NCI-H1417 (cell line): ENCODE measurements at places on chromosomes 12 and 14.
A peak's percentile ranks its signal among the peaks of the same experiment; 100 is the strongest.

- no peak for DNase-seq
Observed at GRCh38 chr12:121630791-121631355, 4.5 kb downstream of the ORAI1 start.

DNA sequence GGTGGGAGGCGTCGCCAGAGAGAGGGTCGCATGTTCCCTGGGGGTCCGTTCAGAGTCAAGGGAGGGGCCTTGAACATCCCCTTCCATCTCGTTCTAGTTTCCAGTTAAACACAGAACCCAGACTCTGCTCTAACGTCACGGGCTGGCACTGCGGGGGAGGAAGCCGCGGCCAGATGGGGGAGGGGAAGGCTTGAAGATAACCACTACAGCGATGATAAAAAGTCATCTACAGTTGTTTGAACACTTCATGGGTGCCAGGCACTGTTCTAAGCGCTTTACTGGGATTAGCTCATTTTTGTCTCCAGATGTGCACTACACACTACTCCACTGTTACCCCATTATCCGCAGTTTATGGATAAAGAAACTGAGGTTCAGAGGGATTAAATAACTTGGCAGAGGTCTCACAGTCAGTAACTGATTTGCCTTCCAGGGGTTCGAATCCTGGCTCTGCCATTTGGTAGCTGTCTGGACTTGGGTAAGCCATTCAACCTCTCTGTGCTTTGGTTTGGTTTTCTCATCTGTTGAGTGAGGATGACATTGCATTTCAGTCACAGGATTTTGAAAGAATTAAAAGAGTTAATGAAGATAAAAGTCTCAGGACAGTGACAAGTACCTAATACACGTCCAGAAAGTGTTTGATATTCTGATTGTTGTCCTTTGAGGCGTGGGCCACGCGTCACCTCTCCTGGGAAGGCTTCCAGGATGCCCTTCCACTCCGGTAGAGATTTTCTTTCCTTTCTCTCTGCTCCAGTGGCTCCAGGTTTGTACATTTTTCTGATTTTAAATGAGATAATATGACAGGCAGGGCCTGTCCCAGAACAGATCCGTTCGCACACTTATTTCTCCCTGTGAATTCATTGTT, 798 bp upstream of the RASAL1 start:
- DNase-seq, result no peak

- DNase-seq, result peak; percentile 35
Observed at GRCh38 chr14:104563742-104564615, 15.6 kb upstream of the C14orf180 start.

DNA sequence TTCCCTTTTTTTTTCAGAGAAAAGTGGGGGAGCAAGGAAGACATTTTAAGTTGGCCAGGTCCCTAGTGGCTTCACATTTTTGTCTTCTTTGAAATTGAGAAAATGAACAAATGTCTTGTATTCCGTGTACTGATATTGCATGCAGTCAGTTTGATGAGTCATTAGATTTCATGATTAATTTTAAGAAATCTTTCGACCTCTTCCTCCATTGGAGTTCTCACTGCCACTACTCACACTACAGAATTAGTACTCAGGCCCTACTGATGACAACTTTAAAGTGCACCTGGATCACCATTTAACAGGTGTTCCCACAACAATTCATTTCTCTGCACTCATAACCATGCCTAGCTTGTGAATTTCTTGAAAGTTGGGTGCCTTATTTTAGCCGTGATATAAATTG, 50.5 kb downstream of the SAMD4A start:
- DNase-seq, result no peak

GRCh38 chr14:67644428-67644827, 24.7 kb downstream of the ARG2 start:
- DNase-seq, result no peak

- no peak for DNase-seq
Observed at GRCh38 chr12:107200394-107200793, 107.0 kb upstream of the CRY1 start.

DNA sequence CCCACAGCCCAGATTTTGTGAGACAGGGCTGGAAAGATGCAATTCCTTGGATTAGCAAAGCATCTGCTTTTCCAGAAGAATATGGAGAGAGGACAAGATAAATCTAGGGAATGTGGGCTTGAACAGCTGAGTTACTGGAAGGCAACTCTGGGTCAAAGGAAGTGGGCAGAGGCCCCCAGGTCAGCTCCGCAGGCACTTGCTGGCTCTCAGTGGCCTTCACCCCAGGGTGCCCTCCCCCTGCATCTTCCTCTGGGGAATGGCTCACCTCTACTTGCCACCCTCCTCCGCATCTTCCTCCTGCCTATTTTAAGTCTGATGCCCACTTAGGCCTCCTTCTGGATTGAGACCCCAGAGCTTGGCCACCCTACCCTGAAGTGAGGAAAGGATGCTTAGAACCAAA, 10.5 kb upstream of the PNMA1 start:
- DNase-seq, result no peak

GRCh38 chr12:55746913-55747231, 4.0 kb downstream of the GDF11 start:
- DNase-seq, result no peak

DNA sequence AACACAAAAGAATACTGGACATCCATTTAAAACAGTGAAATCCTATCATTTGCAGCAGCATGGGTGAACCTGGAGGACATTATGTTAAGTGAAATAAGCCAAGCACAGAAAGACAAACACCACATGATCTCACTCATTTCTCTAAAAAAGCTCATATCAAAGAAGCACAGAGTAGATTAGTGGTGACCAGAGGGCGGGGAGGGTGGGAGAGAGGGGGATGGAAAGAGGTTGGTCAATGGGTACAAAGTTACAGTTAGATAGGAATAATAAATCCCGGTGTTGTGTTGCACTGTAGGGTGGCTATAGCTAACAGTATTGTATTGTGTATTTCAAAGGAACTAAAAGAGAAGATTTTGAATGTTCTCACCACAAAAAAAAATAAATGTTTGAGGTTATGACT, 52.4 kb downstream of the DUSP6 start:
- no peak for DNase-seq

- peak; percentile 64 for DNase-seq
Observed at GRCh38 chr12:24173067-24173466, 223.6 kb upstream of the SOX5 start.

DNA sequence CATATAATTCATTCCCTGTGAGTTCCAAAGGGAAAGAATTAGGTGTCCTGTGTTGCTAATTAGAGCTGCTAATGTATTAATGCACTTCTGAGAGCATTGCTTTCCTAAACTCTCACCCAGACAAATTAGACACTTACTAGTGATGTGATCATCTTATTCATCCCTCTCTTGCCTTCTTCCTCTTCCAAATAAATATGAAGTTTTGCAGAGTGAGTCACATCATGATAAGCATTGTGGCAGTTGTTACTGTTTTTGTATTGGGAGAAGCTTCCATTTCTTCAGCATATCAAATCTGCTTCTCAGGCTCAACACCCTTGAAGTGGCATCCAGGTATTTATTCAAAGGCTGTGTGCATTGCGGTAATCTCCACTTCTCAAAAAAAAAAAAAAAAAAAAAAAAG, 37.3 kb upstream of the E2F7 start:
- DNase-seq, result no peak

- DNase-seq, result no peak
Observed at GRCh38 chr14:47874350-47874749, 198.9 kb upstream of the MDGA2 start.

DNA sequence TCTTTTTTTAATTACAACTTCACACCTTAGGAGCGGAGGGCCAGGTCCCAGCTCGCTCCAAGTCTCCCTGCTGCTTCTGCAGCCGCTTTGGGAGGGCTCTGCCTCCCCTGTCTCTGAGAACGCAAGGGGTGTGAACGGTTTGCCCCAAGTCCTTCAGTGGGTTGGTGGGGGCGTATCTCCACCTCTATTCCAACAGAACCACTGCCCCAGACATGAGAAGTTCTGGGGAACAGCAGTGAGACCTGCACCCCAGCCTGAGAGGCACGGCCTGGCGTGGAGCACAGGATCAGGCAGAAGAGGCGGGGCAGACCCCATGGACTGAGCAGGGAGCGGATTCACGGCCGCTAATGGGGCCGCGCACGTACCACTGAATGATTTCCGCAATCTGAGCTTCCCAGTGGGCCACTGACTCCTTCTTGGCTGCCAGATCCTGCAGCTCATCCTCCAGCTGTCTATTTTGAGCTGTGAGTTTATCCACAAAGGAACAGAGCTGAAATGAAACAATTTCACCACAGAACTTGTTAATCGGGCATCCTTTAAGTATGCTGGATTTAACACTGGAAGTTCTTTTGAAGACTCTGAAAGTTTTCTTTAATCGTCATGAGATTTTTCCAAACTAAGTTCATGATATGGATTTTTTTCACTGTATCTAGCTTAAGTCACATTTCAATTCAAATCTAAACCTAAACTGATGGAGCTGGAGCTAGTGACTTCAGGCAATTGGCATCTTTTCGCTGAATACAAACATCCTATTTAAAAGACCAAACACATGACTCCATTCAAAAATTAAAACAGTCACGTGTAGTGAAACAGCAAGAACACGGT, 44.4 kb downstream of the AMN start:
- no peak for DNase-seq

DNA sequence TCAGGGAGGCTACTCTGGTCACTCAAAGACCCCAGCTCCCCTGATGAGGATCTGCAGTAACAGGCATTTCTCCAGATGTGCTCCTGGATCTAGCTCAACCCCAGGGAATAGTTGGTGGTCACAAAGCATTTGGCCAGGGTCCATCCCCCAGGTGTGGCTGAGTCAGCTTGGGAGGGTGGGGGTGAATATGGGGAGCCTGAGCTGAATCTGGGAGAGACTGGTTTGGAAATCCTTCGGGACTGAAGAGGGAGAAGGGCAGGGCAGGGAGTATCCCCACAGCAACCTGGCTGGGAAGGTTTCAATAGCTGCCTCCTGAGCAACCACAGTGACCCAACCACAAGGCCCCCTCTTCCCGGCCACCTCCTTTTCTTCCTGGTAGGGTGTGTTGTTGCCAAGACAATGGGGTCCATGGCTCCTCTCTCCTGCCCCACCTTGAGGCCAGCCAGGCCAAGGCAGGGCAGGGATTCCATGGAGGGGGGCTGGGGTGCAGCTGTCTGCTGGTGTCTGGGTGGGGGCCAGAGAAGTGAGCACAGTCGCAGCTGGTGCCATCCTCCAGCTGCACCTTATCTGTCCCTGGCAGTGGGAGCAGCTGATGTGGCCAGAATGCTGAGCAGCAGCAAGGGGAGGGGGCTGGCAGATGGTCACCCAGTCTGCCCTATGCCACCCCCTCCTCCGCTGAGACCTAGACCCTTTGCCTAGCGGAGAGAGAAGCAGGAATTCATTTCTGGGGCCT, 5.5 kb downstream of the ASIC1 start:
- no peak for DNase-seq
